ENCODE measurements at places on chromosomes 13 and 19.
A peak's percentile ranks its signal among the peaks of the same experiment; 100 is the strongest.

- no peak for DNase-seq
Observed at GRCh38 chr19:47473336-47473735, 1.6 kb upstream of the SLC8A2 start.

DNA sequence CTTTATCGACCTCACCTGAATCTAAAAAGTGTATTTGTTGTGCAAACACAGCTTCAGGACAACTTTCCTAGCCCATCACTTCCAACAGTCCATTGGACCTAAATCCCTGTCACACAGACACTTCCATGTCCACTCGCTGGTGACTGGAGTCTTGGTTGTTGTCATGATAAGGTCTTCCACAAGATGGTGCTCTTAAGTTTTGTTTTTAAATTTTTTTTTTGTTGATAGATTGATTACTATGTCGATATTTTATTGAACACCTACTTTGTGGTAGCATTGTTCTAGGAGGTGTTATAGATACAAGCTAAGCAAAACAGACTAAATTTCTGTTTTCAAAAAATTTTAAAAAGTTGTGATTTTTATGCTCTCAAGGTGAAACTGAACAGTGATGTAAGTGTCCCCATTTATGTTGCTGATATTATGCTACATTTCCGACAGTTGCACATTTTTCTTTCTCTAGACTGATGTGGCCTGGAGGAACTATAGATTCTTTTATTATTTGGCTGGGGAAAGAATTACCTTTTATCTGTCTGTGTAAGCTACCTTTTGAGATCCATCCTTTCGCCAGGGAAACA lies 8.1 kb upstream of the ERICH6B start:
- DNase-seq = peak; percentile 2

DNA sequence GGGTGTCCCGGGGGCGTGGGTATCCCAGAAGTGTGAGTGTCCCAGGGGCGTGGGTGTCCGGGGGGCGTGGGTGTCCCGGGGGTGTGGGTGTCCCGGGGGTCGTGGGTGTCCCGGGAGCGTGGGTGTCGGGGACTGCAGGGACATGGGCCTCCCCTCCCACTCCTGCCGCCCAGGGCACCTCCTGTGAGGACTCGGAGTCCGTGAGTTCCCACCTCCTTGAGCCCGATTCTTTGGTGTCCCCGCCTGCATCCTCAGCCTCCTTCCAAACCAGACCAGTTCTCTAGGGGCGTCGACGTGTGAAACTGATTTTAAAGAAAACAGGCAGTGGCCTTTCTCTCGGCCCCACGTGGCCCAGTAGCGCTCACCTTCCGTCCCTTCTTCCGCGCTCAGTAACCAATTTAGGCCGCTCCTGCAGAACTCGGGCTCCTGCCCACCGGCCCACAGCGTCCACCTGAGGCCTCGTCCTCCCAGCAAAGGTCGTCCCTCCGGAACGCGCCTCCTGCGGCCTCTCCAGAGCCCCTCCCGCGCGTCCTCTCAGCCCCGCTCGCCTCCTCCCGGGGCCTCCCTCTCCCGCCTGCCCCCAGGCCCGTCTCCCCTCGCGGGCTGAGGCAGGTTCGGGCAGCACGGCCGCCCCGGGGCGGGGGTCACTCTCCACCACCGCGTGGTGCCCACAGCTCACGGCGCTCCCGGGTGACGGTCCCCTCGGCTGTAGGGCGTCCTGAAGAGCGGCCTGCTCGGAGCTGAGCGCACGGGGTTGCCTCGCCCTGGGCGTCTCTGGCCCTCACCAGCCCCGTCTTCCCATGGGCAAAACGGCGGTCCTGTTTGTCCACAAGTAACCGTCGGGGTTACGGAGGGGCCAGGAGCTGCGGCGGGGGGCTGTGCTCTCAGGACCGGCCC lies 3.8 kb downstream of the F7 start:
- DNase-seq = no peak

GRCh38 chr13:44191504-44192171 lies 182.0 kb upstream of the SERP2 start:
- DNase-seq = peak; percentile 57

- no peak for DNase-seq
Observed at GRCh38 chr13:41107584-41108014, 25.0 kb downstream of the KBTBD6 start.

DNA sequence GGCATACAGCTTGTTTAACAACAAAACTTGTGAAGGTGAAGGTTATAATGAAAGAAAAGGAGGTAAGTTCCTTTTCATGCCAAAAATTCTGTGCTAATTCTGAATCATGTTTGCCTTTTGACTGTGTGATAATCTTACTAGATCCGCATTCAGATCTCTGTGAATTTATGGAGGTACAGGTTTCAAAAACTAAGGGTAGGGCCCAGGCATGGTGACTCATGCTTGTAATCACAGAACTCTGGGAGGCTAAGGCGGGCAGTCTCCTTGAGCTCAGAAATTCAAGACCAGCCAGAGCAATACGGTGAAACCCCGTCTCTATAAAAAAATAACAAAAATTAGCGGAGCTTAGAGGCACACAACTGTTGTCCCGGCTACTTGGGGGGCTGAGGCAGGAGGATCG lies 45.9 kb downstream of the PCDH9 start:
- DNase-seq = no peak
